Caco-2 (cell line): ENCODE measurements at places on chromosomes 4 and X. TPM values are rescaled to one million over a fixed set of nuclear protein-coding genes. Genes with fewer than 3 reads are reported as not detected.

- no peak overlapping the region for H3K27ac ChIP-seq
- H3K36me3 ChIP-seq = no peaks in the 10 kb centered on the region
- peak; percentile 21 for DNase-seq
Observed at GRCh38 chr4:626201-627091, 1.1 kb downstream of the PDE6B start.

- no peaks in the 10 kb centered on the region for H3K36me3 ChIP-seq
- no peaks in the 10 kb centered on the region for H3K27me3 ChIP-seq
- no peak overlapping the region for H3K4me3 ChIP-seq
- no peak overlapping the region for H3K27ac ChIP-seq
Observed at GRCh38 chrX:77922787-77923186, 12.3 kb downstream of the ATP7A start.

DNA sequence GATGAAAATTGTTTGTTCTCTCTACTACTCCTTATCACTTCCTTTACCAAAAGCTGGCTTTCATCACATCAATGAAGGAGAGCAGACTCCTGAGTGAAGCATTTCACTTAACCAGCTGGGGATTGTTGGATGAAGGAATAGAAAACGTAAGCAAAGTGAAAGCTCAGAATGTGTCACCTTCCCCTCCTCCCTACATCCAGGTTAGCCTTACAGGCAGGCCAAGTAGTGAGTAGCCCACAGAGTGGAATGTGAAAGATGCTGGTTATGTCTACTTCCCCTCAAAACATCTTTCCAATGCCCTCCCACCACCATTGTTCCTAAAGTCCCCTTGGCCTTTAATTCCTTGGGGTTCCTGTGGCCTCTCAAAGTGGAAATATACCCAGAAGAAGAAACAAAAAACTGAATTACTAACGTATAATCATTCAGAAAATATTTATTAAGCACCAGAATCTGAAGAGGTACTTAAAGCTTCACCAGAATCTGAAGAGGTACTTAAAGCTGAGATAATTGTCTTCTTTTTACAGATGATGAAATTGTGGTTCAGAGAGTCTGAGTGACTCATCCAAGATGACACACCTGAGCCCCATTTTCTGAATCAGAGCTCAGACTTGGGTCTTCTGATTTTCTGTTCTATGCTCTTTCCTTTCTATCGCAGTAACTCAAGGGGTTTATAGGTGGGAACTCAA is 6.5 kb downstream of the P2RY4 start:
- H3K4me1 ChIP-seq = peaks cover 17% of the 10 kb centered on the region
- H3K4me3 ChIP-seq = no peak overlapping the region
- H3K27me3 ChIP-seq = no peaks in the 10 kb centered on the region
- H3K27ac ChIP-seq = no peak overlapping the region
- no peak for DNase-seq
- H3K36me3 ChIP-seq = no peaks in the 10 kb centered on the region

L1CAM gene
- 12.7 and 12.8 TPM in 2 replicates for total RNA-seq

GRCh38 chr4:152640058-152640921 is 39.5 kb downstream of the TMEM154 start:
- no peaks in the 10 kb centered on the region for H3K36me3 ChIP-seq
- H3K4me3 ChIP-seq = no peak overlapping the region
- H3K27me3 ChIP-seq = no peaks in the 10 kb centered on the region

- no peaks in the 10 kb centered on the region for H3K36me3 ChIP-seq
- no peak overlapping the region for H3K27ac ChIP-seq
- H3K4me1 ChIP-seq = no peaks in the 10 kb centered on the region
- no peak overlapping the region for H3K4me3 ChIP-seq
- no peak for DNase-seq
Observed at GRCh38 chr4:139092271-139092670, 76.7 kb downstream of the NOCT start.

ZFYVE28 gene
- total RNA-seq = 0.70 and 0.82 TPM in 2 replicates

GRCh38 chr4:1193206-1194009 is 21.0 kb upstream of the SPON2 start:
- H3K27ac ChIP-seq = no peak overlapping the region
- no peaks in the 10 kb centered on the region for H3K4me1 ChIP-seq
- no peak overlapping the region for H3K4me3 ChIP-seq
- H3K27me3 ChIP-seq = no peaks in the 10 kb centered on the region
- peak; percentile 26 for DNase-seq
- no peaks in the 10 kb centered on the region for H3K36me3 ChIP-seq

DNA sequence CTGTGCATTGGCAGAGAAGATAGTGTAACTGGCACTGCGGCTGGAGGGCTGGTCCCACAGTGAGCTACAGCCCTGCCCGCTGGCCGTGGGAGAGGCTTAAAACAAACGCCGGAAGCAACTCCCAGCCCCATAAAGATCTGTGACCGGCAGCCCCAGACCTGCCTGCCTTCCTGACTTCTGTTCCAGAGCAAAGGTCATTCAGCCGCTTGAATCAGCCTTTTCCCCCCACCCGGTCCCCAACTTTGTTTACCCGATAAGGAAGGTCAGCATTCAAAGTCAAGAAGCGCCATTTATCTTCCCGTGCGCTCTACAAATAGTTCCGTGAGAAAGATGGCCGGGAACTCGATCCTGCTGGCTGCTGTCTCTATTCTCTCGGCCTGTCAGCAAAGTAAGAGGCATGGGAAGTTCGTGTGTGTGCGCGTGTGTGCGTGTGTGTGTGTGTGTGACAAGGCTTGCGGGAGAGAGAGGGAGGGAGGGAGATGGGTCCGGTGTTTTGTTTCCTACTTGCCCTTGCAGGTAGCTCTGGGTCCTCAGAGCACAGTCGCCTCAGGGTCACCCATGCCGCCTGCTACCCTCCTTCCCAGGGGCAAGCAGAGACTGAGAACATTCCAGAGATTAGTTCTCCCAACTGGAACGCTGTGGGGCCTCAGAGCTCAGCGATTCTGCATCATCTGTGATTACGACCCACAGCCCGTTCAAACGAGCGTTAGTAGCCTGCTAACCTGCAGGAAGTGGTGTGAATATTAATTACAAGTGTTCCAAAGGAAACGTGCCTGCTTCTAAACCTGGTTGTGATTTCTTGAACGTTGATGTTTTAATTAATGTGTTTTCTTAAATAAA is at the start of gene MGST2:
Gene MGST2 (plus strand): TSS at position 130 of the 840 bp plus-strand sequence. CDS start 201 bp downstream, at position 331.
- no peaks in the 10 kb centered on the region for H3K36me3 ChIP-seq
- H3K27ac ChIP-seq = peak within 1 kb of the TSS; percentile 94
- peak within 1 kb of the TSS; percentile 52 for H3K4me3 ChIP-seq
- peak; percentile 97 for DNase-seq
- H3K27me3 ChIP-seq = no peaks in the 10 kb centered on the region
- peaks cover 83% of the 10 kb centered on the region for H3K4me1 ChIP-seq

SLC9A7 gene
- total RNA-seq = 20.1 and 21.3 TPM in 2 replicates
